ENCODE measurements at places on chromosomes 13 and 19. TPM values are rescaled to one million over a fixed set of nuclear protein-coding genes. Genes with fewer than 3 reads are reported as not detected.
A peak's percentile ranks its signal among the peaks of the same experiment; 100 is the strongest.

- H3K36me3 ChIP-seq = no peaks in the 10 kb centered on the region
- no peaks in the 10 kb centered on the region for H3K27me3 ChIP-seq
- H3K27ac ChIP-seq = no peak overlapping the region
- H3K4me3 ChIP-seq = no peak overlapping the region
- DNase-seq = no peak
Measured at GRCh38 chr13:64778002-64778401, 2452.1 kb downstream of the PCDH9 start.

DNA sequence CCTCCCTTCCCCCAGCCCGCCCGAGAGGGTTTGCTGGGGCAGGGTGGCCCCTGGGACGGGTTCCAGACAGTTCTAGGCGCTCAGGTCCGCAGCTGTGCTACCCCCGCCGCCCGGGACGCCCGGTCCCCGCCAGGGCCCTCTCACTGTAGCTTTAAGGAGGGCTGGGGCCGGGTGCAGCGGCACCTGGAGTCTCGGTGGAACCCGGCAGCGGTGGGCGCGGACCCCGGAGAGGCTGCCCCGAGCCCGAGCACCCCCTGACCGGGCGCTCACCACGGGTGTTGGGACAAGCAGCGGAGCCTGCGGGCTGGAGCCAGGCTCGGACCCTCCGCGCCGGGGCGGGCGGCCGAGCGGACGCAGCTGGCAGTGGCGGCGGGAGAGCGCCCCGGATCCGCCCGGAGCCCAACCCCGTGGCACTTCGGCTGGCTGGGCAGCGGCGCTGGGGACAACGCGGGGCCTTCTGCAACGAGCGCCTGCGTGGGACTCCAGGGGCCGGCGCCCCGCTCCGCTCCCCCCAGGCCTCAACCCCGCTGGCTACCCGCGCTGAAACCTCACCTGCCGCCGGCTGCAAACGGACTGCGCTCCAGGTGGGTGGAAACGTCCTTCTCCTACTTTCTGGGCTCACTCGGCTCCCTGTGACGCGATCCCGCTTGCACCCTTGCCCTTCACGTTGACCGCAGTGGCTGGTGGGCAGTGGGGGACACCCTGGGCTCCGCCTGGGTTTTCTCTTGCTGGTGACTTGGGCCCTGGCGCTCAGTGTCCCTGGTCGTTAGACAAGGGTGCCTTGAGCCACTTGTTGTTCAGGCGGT is 81.1 kb downstream of the ZNF429 start:
- H3K4me3 ChIP-seq = peak overlapping the region; percentile 42
- no peaks in the 10 kb centered on the region for H3K4me1 ChIP-seq
- peak; percentile 57 for DNase-seq

GRCh38 chr13:65656740-65657329 is 1573.3 kb downstream of the PCDH9 start:
- no peak for DNase-seq
- H3K4me3 ChIP-seq = no peak overlapping the region
- H3K27ac ChIP-seq = no peak overlapping the region

- DNase-seq = peak; percentile 55
- no peak overlapping the region for H3K4me3 ChIP-seq
- no peaks in the 10 kb centered on the region for H3K36me3 ChIP-seq
- no peaks in the 10 kb centered on the region for H3K27me3 ChIP-seq
- peaks cover 4% of the 10 kb centered on the region for H3K4me1 ChIP-seq
Measured at GRCh38 chr19:39199025-39199424, 2.3 kb downstream of the NCCRP1 start.

DNA sequence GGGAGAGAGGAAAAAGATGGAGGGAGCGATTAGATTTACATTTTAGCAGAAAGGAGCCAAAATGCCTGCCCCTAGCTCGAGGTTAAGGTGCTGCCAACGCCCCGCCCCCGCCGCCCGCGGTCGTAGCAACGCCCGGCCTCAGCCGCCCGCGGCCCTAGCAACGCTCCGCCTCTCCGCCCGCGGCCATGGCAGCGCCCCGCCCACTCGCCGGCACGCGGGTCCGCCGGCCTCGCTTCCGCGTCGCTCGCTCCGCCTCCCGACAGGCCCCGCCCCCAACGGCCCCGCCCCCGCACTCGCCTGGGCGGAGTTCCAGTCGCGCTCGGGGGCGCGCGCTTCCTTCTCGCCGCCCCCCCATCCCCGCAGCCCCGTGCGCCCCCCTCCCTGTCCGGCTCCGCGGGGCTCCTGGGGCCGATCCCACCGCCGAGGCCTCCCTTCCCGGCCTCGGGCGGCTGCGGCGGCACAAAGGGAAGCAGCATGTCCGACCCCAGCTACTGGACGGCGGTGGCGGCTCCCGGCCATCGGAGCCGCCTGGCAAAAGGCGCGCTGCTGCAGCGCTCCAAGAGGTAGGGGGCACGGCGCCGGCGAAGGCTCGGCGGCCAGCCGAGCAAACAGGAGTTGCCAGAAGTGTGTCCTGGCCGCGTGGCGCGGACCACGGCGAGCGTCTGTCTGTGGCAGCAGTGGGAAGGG is 20.3 kb downstream of the MAST3 start:
- peaks cover 13% of the 10 kb centered on the region for H3K4me1 ChIP-seq
- H3K27me3 ChIP-seq = no peaks in the 10 kb centered on the region
- peak overlapping the region; percentile 66 for H3K4me3 ChIP-seq
- peak overlapping the region; percentile 35 for H3K27ac ChIP-seq
- H3K36me3 ChIP-seq = no peaks in the 10 kb centered on the region

- H3K27me3 ChIP-seq = no peaks in the 10 kb centered on the region
- H3K36me3 ChIP-seq = no peaks in the 10 kb centered on the region
- no peak overlapping the region for H3K27ac ChIP-seq
- no peak overlapping the region for H3K4me3 ChIP-seq
Measured at GRCh38 chr19:46209051-46209450, 20.5 kb upstream of the IGFL1 start.

- no peaks in the 10 kb centered on the region for H3K36me3 ChIP-seq
- H3K4me3 ChIP-seq = peak overlapping the region; percentile 77
- H3K4me1 ChIP-seq = peaks cover 7% of the 10 kb centered on the region
Measured at GRCh38 chr13:114130131-114130836, 2.1 kb downstream of the RASA3 start.

DNA sequence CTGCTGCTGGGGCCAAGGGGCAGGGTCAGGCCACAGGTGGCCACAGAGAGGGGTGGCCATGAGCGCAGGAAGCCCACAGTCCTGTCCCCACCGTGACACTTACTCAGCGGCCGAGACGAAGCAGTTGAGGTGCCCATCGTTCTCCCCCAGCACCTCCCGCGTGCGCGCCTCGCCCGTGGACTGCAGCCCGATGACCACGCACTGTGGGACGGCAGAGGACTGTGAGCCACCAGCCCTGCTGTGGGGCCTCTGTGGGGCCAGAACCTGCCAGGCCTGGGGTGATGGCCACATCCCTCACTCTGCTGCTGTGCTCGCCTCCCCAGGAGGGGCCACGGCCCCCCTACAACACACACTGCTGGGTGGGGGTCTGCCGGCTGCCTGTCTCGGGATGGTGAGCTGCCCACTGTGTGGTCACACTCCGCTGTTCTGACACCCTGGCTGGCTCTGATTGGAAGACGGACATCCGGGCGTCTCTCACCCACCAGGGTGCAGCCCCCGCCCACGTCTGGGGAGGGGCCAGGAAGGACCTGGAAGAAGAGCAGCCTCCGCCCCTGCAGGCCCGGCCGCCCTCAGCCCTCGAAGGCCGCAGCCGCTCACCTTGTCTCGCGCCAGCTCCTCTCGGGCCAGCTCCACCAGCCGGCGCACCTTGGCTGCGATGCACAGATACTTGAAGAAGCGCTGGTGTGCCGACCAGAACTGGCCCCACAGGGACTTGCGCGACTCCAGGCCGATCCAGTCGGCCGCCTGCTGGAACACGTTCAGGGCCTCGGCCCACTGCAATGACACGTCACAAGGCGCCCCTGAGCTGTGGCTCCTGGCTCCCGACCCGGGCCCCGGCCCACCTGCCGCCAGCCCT is 13.2 kb downstream of the GPX4 start:
- H3K4me3 ChIP-seq = no peak overlapping the region
- no peak for DNase-seq
- no peaks in the 10 kb centered on the region for H3K36me3 ChIP-seq
- peaks cover 13% of the 10 kb centered on the region for H3K4me1 ChIP-seq
- H3K27ac ChIP-seq = no peak overlapping the region

Gene FPR2
- total RNA-seq = 2.4 TPM

Gene ASF1B
- 1.0 TPM for total RNA-seq

Gene NEK5
- total RNA-seq = 0.48 TPM

Gene TDRD12
- 2.4 TPM for total RNA-seq

Data from ovary (tissue), 10 donors.